ENCODE measurements at places on chromosomes 7 and 10.
A peak's percentile ranks its signal among the peaks of the same experiment; 100 is the strongest.

GRCh38 chr7:139829775-139830117 lies 682 bp downstream of the TBXAS1 start:
- DNase-seq, result no peak

DNA sequence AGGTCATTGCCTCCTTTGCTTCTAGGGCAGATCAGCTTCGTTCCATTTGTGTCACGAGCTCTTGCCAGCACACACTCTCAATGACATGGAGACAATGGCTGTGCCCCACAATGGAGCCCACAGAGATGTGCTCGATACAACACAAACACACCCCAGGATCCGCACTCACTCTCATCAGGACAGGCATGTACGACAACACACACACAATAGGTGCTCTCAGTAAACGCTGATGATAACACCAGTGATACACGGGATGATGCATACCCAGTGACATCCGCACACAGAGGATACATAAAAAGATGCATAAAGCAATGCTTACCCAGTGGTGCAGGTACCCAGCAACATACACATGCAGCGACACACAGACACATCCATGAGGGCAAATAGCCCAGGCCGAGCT lies 61.2 kb upstream of the LBX1 start:
- no peak for DNase-seq

GRCh38 chr10:1603181-1603580 lies 134.1 kb downstream of the ADARB2 start:
- no peak for DNase-seq

GRCh38 chr10:33155720-33156638 lies 178.5 kb downstream of the NRP1 start:
- peak; percentile 62 for DNase-seq

GRCh38 chr7:116653204-116653603 lies 18.8 kb upstream of the MET start:
- DNase-seq, result peak; percentile 71

DNA sequence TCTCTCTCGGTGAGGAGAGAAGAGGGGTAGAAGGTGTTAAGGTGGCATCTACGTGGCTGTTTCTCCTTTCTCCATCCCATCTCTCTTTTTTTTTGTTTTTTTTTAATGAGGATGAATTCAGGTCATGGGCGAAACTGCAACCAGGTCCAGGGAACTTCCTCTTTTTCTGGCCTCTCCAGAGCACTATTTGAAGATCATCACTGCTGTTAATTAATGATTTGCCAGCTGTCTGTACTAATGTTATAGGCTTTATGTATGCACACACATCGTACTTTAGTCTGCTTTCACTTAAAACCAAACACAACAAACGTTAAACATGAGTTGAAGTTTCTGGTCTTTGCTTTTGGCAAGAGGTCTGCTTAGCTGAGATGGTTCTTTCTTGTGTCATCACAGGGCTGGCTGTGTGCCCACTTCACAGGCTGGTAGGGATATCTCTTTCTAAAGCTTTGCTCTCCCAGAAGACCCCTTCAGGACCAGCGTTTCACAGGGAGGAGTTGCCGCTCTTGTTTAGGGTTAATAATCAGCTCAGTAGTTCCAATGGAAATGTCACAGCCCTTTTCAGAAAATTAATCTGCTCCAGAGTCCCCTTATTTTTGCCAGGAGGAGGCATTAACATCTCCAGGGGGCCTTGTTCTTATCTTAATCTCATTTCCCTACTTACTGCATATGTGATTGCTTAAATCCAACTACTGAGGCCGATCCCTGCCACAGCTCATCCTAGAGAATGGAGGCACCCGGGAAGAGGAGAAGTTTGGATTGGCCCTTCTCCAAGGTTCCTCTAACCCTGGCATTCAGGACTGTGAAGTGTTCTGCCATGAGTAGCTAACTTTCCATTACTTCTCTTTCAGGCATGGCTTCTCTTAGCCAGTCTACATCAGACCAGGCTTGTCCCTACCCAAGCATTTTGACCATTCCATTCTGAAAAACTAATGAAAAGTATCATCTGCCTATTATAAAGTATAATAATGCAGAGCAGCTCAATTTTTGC lies 273.9 kb upstream of the NFE2L3 start:
- DNase-seq, result no peak

DNA sequence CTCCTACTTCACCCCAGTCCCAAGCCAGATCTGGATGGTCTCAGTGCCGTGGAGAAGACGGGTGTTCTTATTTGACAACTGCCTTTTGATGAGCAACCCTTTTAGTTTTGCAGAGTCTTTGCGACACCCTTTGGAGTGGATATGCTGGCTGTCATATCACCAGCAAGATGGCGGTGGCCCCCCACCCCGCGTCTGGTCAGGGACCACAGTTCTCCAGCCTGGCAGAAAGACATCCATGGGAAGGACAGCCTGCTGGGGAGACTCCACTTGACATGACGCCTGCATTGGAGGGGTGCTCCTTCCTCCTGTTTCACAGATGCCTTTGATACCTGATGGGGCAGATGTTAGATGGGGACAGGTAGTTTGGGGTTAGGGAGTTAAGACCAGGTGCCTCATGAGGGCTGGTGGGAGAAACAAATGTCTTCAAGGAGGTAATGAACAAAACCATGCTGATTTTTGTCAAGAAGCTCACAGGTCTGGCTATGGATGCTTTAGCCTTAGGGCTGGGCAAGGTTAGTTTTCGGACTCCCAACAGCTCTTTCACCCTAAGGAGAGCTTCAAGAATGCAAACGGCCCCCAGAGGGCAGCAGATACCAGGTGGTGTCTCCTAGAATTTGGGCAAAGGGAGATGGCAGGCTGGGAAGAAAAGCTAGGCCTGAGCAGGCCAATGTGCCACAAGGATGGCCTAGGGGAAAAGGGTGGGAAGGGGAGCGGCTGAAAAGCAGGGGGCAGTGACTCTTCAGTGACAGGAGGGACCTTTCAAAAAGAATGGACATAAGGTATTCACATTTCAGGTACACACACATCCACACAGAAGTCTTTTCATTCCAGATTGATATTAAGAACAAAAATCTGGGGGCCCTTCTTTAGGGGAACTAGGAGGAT lies 95.2 kb downstream of the CLEC2L start:
- peak; percentile 77 for DNase-seq

DNA sequence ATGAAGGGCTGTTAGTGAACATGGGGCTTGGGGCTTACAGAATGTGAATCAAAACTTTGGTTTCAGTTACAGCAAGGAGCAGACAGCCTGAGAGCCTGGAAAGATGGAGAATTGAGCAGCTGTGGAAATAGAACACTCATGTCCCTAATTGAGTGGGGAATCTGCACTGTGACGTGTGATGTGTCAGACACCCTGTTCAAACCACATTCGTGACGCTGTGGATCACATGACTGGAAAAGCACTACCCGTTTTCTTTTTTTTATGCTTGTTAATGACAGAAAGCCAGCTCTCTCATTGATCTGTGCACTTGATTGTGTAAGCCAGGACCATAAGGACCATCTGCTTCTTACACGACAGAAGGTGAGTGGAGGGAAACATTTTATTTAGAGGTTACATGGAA lies 15.1 kb upstream of the TBX20 start:
- DNase-seq, result peak; percentile 55

GRCh38 chr7:157502701-157503111 lies 165.9 kb downstream of the DNAJB6 start:
- DNase-seq, result no peak

DNA sequence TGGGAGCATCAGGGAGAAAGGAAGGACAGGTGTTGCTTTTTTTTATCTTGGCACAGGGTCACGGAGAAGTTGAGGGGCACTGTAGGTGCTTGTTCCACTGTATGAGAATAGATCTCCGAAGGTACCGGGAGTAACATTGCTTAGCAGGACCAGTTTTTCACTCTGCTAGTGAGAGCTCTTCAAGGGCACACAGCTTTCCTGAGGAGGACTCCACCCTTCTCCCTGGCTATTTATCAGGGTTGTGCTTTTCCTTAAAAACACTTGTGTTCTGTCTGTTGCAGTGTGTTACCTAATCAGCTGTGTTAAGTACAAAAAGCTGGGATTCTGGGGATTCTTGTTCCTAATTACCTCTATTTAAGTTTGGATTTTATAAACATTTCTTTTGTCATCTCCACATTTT lies 160.5 kb downstream of the SND1 start:
- no peak for DNase-seq

DNA sequence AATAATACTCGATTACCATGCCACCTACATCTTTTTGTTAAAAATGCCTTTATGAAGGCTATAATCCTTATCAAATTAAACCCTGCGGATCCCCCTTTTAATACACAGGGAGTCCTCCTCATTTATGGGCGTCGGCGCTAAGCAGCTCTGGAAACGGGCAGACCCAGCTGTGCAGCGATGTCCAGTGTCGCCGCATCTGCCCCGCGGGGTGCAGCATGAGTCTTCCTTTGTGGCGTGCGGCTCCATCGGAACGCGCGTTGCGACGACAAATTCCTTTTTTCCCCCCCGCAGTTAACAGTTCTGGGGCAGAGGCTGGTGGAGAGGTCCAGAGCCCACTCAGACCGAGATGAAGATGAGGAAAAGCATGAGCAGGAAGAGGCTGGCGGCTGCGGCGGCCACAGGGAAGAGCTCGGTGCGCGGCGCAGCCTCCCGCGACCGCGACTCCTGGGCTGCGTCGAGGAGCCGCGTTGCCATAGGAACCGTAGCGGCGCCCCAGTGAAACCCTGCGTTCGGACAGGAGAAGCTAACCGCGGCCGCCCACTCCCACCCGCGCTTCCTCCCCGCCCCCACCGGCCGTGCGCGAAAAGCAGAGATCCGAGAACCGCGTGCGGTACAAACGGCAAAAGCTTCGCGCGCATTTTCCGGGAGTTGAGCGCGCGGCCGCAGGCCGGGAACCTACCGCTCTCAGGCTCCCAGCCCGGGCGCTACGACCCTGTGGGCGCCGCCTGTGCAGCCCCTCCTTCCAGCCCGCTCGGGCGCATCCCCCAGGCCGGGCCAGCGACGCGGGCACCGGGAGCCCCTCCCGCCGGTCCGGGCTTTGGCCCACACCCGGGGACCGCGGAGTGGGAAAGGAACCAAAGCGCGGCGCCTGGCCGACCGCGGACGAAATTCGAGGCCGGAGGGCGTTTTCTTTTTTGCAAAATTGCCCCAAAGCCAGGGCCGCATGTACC lies 130.6 kb downstream of the SPAG6 start:
- DNase-seq, result no peak

- no peak for DNase-seq
Observed at GRCh38 chr10:99965700-99966099, 44.0 kb downstream of the DNMBP start.

Data from myocyte (in vitro differentiated cells).